IMR-90 (cell line): ENCODE measurements at places on chromosomes 1 and 21.

DNA sequence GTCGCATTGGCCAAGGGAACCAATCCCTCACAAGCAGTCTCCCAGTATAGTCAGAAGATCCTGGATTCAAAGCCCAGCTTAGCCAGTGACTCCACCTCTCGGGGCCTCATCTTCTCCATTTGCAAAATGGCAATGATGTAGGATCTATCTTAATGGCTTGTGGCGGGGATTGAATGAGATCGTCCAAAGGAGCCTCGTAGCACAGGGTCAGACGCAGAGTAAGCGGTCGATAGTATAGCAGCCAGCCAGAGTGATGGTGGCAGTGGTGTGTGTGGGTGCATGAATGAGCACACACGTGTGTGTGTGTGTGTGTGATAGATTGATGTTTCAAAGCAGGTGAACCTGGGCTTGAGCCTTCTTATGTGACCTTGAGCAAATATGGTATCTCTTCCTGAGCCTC is 79.8 kb upstream of the WNT4 start:
- no peak overlapping the region for H3K4me3 ChIP-seq
- no peak overlapping the region for H3K27ac ChIP-seq
- no peaks in the 10 kb centered on the region for H3K36me3 ChIP-seq
- DNase-seq: no peak

DNA sequence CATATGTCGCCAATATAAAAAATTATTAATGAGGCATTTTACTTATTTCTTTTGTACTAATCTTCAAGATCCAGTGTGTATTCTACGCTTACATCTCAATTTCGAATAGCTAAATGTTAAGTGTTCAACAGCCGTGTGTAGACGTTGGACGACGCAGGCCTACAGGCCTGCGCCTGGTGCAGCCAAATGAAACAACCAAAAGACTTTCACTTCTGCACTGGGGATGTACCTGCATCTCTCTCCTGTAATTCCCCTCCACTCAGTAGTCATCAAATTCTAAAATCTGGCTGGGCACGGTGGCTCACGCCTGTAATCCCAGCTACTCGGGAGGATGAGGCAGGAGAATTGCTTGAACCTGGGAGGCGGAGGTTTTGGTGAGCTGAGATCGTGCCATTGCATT is 76.8 kb upstream of the HNRNPU start:
- no peak overlapping the region for H3K4me3 ChIP-seq
- no peaks in the 10 kb centered on the region for H3K36me3 ChIP-seq
- no peaks in the 10 kb centered on the region for H3K4me1 ChIP-seq
- H3K27ac ChIP-seq: no peak overlapping the region
- H3K27me3 ChIP-seq: no peaks in the 10 kb centered on the region; the same call in 1 of the 2 replicates

GRCh38 chr21:17270229-17270628 is 242.6 kb upstream of the CXADR start:
- H3K4me3 ChIP-seq: no peak overlapping the region
- no peaks in the 10 kb centered on the region for H3K4me1 ChIP-seq
- H3K27me3 ChIP-seq: no peaks in the 10 kb centered on the region
- no peaks in the 10 kb centered on the region for H3K36me3 ChIP-seq
- DNase-seq: peak; percentile 31

DNA sequence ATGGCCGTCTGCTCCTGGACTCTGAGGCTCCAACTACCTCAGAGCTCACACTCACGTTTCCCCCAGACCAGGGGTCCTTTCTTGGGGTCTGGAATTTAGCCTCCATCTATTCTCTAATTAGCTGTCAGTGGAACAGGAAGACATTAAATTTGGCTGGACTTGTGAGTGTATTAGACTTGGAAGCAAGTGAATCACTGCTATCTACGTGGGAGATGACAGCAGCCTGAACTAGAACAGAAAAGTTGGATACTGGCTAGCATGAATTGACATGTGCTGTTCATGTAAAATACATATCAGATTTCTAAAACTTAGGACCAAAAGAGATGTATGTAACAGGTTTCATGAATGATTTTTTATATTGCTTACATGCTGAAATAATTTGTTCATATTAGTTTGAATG is 28.0 kb downstream of the TAF5L start:
- H3K27ac ChIP-seq: no peak overlapping the region
- H3K4me1 ChIP-seq: peaks cover 10% of the 10 kb centered on the region
- no peaks in the 10 kb centered on the region for H3K27me3 ChIP-seq
- no peak overlapping the region for H3K4me3 ChIP-seq
- peak; percentile 72 for DNase-seq

DNA sequence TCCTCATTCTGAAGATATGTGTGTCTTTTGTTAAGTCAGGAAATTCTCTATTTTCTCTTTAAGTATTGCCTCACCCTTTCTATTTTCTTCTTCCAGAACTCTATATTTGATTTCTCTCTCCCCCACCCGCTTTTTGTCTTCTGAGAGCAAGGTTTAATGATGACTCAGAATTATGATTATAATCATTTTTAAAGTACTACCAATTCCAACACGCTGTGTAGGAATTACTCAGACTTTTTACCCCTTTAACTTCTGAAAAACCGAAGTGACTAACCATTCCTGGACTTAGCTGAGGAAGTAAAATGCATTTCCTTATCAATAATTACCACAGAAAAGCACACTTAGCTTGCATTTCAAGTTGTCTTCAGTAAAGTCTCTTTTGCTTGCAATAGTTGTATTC is 20.8 kb upstream of the SCYL3 start:
- no peak overlapping the region for H3K27ac ChIP-seq
- H3K4me1 ChIP-seq: peaks cover 3% of the 10 kb centered on the region; the same call in 1 of the 2 replicates
- no peaks in the 10 kb centered on the region for H3K27me3 ChIP-seq
- H3K4me3 ChIP-seq: no peak overlapping the region
